ENCODE measurements at places on chromosomes 1 and 21.
A peak's percentile ranks its signal among the peaks of the same experiment; 100 is the strongest.

- DNase-seq = no peak
Observed at GRCh38 chr1:201180901-201181300, 9.7 kb upstream of the IGFN1 start.

- DNase-seq = peak; percentile 81
Observed at GRCh38 chr1:150974580-150975478, at the start of gene CERS2. TSS of gene CERS2 (minus strand) at chr1:150974835. CDS start at chr1:150969090, 5,745 bp downstream.

- no peak for DNase-seq
Observed at GRCh38 chr1:107545879-107546278, 405.0 kb downstream of the NTNG1 start.

GRCh38 chr1:113243529-113243928 lies 146.8 kb upstream of the MAGI3 start:
- no peak for DNase-seq

DNA sequence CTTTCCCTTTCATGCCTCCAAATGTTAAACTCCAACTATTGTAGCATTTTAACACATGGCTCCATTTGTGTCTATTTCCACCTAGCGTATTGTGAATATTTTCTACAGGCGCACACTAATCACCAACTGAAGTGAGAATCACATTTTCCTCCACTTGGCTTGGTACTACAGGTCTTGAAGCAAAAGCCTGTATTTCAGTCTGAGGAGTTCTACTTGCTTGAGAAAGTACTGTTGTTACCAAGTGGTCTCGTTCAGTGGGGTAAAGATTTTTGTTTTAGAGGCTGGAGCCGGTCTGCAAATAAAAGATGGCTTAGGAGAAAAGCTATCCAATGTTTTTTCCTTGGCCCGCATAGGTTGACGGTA lies 550 bp upstream of the PTBP2 start:
- DNase-seq = no peak

- no peak for DNase-seq
Observed at GRCh38 chr1:114218361-114219171, 64.9 kb upstream of the SYT6 start.

GRCh38 chr1:203038217-203038741 lies 12.0 kb downstream of the PPFIA4 start:
- DNase-seq = no peak

- no peak for DNase-seq
Observed at GRCh38 chr1:204046346-204046745, 26.6 kb upstream of the SOX13 start.

- DNase-seq = peak; percentile 27
Observed at GRCh38 chr1:234409328-234409727, 36.1 kb downstream of the COA6 start.

GRCh38 chr21:41931041-41931451 lies 22.8 kb downstream of the C2CD2 start:
- DNase-seq = no peak

- DNase-seq = no peak
Observed at GRCh38 chr1:25832336-25833037, 12.7 kb downstream of the MTFR1L start.

- no peak for DNase-seq
Observed at GRCh38 chr1:220528679-220529501, 954 bp downstream of the MARK1 start.

- no peak for DNase-seq
Observed at GRCh38 chr1:207034998-207035397, 2.4 kb upstream of the C1orf116 start.

All from DND-41 (cell line).